Transverse colon (tissue), 4 donors: ENCODE measurements at places on chromosomes 3 and 15. TPM values are rescaled to one million over a fixed set of nuclear protein-coding genes. Genes with fewer than 3 reads are reported as not detected.

- DNase-seq = no peak
Measured at GRCh38 chr3:179421500-179421899, 29.8 kb downstream of the GNB4 start.

- DNase-seq = no peak
Measured at GRCh38 chr3:172062761-172063160, 23.4 kb downstream of the FNDC3B start.

DNA sequence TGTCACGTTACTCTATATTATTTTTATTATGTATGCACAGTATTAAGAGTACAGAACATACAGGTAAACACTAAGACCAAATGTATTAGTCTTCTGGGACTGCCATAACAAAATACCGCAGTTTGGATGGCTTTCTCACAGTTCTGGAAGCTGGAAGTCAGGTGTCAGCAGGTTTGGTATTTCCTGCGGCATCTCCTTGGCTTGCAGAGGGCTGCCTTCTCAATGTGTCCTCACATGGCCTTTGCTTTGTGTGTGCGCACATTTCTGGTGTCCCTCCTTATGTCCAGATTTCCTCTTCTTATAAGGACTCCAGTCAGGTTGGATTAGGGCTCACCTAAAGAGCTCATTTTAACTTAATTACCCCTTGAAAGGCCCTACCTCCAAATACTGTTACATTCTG, 53.8 kb upstream of the CPOX start:
- no peak for DNase-seq

FBN1 gene
- 30.0 TPM for total RNA-seq

CLDN1 gene
- not detected for total RNA-seq

- no peak for DNase-seq
Measured at GRCh38 chr3:157147099-157147803, 12.7 kb downstream of the CCNL1 start.

NEDD4 gene
- 14.0 TPM for total RNA-seq

GRCh38 chr3:36796881-36797280, 32.5 kb upstream of the DCLK3 start:
- DNase-seq = no peak

DNA sequence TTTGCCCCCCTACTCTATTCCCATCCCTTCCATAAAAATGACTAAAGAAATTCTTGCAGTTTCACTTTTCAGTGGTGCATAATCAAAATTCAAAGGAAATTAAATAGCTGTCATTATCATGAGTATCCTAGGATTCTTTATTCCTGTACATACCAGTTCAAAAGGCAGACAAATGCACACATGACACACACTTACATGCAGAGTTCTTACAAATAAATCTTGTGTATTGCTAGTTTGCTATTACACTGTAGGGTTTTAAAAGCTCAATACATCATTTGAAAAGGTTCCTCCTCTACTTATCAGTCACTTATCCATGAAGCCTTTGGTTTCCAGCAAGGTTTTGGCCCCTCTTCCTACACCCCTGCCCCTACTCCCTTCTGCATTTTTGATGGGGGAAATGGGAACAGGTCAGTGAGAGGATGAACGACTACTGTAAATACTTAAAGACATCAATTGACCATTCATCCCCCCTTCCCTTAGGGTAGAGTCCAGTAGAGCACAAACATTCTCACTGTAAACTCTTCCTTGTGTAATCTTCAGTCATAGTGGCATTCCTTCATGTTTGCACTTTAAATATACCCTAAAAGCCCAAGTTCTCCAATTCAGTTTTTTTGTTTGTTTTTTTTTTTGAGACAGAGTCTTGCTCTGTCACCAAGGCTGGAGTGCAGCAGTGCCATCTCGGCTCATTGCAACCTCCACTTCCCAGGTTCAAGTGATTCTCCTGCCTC, 92.6 kb downstream of the SUCLG2 start:
- no peak for DNase-seq

GRCh38 chr3:115982629-115983028, 359.3 kb downstream of the GAP43 start:
- no peak for DNase-seq

- DNase-seq = no peak
Measured at GRCh38 chr15:63818191-63818590, 15.6 kb downstream of the HERC1 start.

LRTM1 gene
- not detected for total RNA-seq
